ENCODE measurements at places on chromosomes 12 and 14.
A peak's percentile ranks its signal among the peaks of the same experiment; 100 is the strongest.

- peak; percentile 20 for DNase-seq
Observed at GRCh38 chr12:109134186-109134917, 18.0 kb downstream of the ACACB start.

GRCh38 chr12:93139028-93139665, 210.1 kb upstream of the EEA1 start:
- DNase-seq = no peak

DNA sequence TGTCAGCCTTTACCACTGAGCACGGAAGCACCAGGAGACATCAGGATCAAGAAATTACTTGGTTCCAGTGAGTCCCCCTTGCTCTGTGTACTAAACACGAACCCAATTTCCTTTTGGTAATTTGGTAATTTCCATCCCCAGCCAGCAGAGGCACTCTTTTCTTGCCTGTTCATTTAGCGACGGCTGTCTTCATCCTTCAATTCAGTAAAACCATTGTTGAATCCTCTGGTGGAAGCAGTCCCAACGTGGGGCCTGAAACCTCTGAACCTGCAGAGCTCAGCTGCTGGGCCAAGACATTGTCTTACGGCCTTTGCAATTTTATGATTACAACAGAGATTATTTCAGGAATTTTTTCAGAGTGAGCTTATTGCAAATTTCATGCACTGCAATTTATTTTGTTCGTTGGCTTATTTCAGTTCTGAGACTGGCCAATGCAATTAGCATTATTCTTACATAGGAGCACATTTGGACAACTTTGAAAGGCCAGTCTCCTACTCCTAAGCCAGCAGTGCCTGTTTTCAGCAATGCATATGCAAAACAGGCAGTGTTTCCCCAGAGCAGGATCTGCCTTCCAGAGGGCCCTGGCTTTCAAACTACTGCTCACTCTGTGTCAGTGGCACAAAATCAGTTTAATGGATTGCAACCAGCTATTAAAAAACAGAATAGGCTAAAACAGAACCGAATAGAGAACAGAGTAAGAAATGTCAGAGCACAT, 372.9 kb upstream of the TMEM132C start:
- DNase-seq = peak; percentile 5

GRCh38 chr14:105240811-105241576, 7.3 kb upstream of the BTBD6 start:
- no peak for DNase-seq

DNA sequence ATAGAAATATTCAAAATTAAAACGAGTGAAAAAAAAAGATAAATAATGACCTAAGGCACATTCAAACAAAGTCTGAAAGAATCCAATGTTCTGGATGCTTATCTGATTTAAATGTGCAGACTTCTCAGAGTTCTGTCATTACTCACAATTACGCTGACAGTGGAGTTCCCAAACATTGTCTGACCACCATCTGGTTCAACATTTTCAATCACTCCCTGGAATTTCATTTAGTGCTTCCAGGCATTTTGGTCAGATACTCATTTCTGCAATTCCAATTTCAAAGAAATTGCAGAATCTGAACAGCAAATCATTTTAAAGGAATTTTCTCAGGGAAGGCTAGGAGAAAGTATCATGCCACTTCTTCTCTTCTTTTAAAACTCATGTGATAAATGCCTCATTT, 398.2 kb upstream of the PDE3A start:
- DNase-seq = no peak

DNA sequence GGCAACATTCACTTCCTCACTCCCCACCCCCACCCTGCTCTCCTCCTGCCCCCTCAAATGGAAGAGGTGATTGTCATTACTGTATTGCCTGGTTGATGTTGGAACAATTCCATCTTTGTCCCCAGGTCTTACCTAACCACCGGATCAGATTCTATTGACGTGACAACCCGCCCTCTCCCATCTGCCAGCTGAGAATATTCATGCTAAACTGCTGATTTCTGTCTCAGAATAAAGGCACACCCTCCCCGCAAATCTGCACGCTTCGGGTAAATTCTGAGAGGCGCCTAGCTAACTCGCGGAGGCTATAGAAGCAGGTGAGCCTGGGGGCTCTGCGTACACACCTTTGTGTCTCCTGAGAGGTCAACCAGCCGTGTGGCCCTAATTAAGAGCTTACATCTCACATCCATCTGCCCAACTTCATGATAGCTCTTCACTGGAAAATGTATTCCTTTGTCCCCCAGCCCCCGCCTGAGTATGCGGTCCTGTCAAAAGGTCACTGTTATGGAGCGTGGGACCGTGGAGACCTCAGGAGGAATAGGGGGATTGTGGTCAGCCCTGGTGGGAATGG, 1054.3 kb downstream of the VRK1 start:
- no peak for DNase-seq

GRCh38 chr12:106418970-106419369, 61.4 kb downstream of the POLR3B start:
- no peak for DNase-seq

DNA sequence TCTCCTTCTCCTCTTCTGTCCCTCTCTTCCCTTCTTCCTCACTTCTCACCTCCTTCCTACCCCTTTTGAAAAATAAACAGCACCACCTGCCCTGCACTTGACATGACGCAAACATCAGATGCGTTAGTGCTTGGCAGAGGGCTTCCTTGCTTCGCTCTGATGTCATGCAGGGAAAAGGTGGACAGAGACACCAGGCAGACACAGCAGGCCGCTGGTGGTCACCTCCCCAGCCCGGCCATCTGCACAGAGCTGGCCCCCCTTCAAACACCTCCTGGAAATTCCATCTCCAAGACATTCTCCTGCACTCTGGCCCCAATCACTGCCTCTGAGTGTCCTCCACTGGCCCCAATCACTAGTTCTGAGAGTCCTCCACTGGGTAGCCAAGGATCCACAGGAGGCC, 353.6 kb downstream of the MED13L start:
- DNase-seq = no peak

DNA sequence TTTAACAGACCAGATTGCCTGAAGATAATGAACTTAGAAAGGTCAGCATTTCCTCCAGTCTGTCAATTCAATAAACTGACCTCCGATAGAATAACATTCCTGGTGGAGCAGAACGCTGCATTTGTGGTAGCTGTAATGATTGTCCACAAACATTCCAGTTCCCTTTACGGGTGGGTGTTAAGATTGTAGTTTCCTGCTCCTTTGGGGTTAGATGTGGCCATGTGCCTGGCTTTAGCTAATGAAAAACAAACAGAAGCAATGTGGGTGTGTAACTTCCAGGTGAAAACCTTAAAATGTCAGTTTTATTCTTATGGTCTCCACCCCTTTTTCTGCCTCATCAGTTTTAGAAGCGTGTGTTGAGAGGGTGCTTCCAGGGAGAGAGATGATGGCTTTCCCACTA, 217.3 kb upstream of the CRY1 start:
- no peak for DNase-seq

GRCh38 chr12:81078469-81079196, 754 bp downstream of the ACSS3 start:
- no peak for DNase-seq

GRCh38 chr12:6818222-6818621, 3.4 kb upstream of the GPR162 start:
- no peak for DNase-seq

- DNase-seq = no peak
Observed at GRCh38 chr12:65567820-65568219, 256.5 kb upstream of the HMGA2 start.

GRCh38 chr14:105601360-105602242, 75.2 kb downstream of the TMEM121 start:
- DNase-seq = no peak

DNA sequence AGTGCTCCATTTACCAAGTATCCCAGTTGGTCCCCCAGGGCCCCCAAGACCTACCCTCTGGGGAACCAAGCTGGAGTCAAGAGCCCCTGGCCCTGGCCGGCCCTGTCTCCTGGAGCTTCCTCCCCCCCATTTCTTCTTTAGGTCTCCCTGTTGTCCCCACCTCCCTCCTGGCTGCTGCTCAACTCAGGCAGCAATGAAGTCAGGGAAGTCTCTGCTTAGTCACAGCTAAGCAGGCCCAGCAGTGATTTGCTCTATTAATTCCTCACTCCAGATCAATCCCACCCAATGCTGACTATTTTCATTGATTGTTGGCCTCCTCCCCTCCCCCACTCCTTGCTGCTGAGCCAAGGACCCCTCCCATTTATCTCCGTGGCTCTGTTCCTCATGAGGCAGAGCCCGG, 28.3 kb downstream of the VSX2 start:
- DNase-seq = no peak

- no peak for DNase-seq
Observed at GRCh38 chr14:56149995-56150394, 31.8 kb downstream of the PELI2 start.

- DNase-seq = no peak
Observed at GRCh38 chr12:110694330-110694901, 5.5 kb upstream of the HVCN1 start.

GRCh38 chr12:53052419-53053217, 2.8 kb downstream of the TNS2 start:
- DNase-seq = peak; percentile 54

- DNase-seq = no peak
Observed at GRCh38 chr12:108750526-108750925, 19.2 kb upstream of the CORO1C start.

DNA sequence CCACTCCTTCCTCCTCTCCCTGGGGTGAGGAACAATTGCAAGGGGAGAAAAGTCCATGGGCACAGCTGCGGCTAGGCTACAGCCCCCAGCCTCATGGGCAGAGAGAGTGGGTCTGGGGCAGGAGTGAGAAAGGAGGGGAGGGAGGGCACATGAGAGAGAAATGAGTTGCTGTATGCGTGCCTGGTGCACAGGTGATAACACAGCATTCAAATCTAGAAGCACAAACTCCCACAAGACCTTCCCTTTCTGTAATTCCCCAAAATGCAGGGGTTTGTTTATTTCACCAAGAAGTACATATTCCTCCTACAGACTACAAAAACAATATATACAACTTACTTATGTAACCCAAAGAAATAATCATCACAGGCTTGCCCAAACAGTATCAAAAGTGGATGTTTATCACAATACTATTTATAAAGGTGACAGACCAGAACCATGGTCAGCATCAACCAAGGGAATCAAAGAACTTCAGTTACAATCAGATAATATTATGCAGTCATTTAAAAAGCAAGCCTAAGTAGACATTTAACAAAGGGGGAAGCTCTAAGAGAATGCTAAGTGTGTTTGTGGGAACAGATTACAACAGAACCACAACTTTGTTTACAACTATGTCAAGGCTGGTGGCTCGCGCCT, 54.2 kb downstream of the ITPK1 start:
- no peak for DNase-seq

DNA sequence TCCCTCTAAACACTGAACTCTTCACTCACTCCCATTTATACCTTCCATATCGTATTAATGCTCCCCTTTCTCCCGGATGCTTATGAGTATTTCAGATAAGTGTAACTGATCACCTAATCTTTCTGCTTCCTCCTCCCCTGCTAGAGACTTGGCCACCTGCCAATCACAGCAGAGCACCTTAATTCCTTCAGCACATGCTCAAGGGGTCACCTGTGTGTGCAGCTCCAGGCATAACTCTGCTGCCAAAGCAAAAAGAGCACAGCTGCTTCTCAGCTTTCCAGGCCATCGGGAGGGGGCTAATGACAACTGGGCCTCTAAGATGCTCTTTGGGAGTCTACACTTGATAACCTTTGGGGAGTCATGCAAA, 106.9 kb upstream of the DYRK2 start:
- no peak for DNase-seq

DNA sequence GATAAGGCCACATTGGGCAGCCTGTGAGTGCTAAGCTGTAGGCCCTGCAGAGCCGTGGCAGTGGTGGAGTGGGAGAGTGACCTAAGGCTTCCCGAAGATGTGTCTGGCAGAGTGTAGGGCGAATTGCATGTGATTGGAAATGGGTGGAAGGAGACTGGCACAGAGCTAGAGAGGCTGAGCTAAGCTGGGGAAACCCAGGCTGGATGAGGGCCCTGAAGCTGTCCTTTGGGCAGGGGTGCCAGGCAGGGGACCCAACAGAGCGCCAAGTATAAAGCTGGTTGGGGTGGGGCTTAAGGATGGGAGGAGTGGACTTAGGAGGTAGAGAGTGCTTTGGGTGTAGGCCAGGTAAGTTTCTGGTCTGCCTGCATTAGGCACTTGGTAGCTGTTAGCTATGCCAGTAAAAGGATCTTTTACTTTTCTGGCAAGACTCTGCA, 47.9 kb downstream of the WDR20 start:
- peak; percentile 26 for DNase-seq

DNA sequence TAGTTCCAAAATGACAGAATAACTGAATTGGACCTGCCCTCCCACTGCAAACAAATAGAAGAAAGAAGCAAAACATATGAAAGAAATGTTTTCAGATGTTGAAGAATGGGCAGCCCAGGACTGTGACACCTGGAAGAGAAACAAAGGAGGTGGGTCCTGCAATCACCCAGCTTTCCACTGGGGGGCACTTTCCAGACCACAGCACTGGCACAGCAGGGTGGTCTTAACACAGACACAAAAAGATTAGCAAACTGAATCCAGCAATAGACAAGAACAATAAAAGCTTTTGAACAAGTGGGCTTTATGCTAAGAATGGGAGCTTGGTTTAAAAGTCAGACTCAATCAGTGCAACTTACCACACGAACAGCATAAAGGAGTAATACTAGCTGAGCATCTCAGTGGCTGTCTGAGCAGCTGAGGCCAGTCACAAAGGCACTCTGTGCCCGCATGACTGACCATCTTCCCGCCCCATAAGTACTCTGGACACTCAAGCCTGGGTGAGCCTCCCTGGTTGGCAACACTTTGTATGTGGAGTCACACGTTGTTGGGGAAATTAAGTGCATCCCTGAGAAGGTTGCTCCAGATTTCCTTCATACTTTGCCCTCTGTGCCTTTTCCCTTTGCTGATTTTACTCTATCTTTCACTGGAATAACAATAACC, 27.7 kb downstream of the JKAMP start:
- no peak for DNase-seq

- no peak for DNase-seq
Observed at GRCh38 chr12:3202096-3202495, 124.9 kb downstream of the TSPAN9 start.

DNA sequence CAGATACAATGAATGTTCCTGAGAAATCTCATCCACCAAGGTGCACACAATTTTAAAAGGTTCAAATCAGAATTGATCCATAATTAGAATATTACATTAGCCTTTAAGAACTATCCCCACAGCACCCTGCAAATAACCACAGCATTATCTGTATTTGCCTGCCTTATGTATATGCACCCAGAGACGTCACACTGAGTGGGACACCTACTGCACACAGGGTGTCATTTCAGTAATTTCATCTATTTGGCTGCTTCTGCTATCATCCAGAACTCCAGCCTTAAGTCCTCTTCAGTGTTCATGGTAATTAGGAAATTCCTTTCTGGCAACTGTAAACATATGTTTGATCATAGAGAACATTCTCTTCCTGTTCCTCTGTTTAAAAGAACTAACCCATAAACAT, 298.4 kb downstream of the SYT1 start:
- DNase-seq = no peak

GRCh38 chr14:65132855-65133254, 30.5 kb upstream of the MAX start:
- no peak for DNase-seq

All from C1 segment of cervical spinal cord (tissue), 14 donors.